CD8-positive, alpha-beta T cell (primary cell): ENCODE measurements at places on chromosomes 11 and 22. TPM values are rescaled to one million over a fixed set of nuclear protein-coding genes. Genes with fewer than 3 reads are reported as not detected.

Gene ZDHHC5
- 65.0 TPM for total RNA-seq

Gene THY1
- not detected for total RNA-seq

- DNase-seq: no peak
These were observed 71.1 kb downstream of the STIM1 start for GRCh38 chr11:3926458-3927095.

DNA sequence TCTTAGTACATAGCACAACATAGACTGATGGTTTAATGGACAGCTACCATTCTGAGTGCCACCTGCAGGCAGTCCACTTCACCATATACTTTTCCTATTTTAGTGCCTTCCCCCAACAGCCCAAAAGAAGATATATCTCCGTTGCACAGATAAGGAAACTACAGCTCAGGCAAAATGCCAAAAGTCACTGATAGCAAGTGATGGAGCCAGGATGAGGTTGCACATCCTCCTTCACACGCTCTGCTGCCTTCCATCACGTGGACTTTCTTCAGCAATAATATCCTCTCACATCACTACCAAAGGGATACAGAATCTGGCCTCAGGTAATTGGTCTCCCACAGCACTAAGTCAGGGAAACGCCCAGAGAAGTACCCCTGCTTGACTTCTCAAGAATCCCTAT is 7.5 kb downstream of the TCF20 start:
- DNase-seq: no peak

GRCh38 chr22:44583061-44583760 is 85.2 kb upstream of the RTL6 start:
- no peak for DNase-seq

- DNase-seq: peak; percentile 75
These were observed 30.0 kb upstream of the PTPRJ start for GRCh38 chr11:47950396-47950795.

DNA sequence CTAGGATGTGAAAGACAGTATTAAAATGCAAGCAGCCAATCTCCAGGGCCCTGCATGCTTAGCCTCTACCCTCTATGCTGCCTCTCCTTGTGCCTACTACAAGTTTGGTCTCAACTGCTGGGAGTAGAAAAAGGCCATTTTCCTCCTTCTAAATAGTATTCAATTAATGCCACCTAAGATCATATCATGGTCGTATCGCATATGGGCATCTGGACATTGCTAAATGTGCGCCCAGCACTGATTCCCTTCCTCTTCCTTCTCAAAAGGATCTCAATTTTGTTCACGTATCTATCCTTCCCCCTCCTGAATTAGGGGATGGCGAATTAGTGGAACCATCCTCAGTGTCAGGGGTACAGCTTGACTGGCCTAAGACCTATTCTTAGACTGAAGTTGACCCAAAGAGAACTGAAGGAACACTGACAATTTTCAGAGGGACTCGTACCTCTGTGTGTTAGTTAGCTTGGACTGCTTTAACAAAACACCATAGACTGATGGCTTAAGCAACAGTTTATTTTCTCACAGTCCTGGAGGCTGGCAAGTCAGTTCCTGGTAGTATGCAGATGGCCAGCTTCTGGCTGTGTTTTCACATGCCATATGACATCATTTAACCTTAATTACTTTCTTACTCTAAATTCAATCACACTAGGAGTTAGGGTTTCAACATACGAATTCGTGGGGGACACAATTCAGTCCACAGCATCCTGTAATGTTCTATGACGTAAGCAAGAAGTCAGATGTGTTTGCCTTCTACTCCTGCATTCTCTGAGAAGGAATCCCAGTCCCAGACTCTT is 8.5 kb upstream of the NUP50 start:
- DNase-seq: no peak

DNA sequence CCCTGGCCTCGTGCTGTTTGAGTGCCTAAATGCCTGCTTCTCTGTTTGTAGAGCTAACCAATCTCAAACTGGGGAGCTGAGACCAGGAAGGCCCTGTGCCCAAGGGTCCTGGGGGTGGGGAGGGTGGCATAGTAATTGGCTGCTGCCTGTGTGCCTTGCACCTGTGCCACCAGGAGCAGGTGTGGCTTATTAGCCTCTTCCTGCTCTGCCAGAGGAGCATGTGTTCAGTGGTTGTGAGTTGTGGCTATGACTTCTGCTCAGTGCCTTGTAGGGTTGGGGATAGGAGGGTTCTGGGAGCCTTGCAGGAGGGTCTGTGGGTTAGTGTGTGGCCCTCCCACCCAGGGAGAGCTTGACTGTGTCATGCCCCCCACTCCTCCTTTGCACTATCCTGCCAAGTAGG is 109.2 kb downstream of the ZBTB16 start:
- DNase-seq: no peak

DNA sequence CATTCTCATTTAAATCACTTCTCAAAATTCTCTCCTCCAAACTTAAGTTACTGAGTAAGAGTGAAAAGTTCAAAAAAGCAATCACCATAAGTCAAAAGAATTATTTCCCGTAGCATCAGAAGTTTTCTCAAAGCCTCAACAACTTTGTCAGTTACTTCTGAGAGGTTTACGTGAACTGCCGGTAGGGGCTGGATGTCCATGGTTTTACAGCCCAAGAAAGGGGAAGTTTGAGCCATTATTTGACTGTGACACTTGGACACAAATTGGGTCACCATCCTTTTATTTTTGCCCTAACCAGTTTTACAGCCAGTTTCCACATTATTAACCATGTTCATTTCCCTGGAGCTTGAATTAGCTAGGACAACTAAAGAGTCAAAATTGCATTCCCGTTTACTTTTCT is 7.5 kb downstream of the POU2AF3 start:
- no peak for DNase-seq

- DNase-seq: no peak
These were observed 43.1 kb downstream of the LRP5 start for GRCh38 chr11:68355471-68355870.

- DNase-seq: no peak
These were observed 17.0 kb upstream of the ST3GAL4 start for GRCh38 chr11:126338346-126339055.

DNA sequence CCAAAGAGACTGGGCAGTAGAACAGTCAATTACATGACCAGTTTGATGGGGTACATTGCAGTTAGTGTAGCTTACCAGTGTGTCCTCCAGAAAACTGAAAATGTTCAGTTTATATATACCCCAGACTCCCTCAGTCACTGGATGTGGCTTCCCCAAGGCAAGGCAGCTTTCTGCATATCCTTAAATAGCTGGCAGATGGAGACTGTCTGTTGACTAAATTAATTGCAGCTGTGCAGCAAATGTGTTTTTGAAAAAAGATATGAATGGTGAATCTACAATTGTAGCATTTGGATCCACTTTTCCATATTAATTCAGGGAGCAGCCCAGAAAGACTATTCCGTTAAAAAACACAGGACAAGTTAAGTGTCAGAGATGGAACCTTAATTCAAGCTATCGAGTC is 565.1 kb upstream of the CCDC179 start:
- DNase-seq: no peak
